ENCODE measurements at places on chromosomes 13 and 19. TPM values are rescaled to one million over a fixed set of nuclear protein-coding genes. Genes with fewer than 3 reads are reported as not detected.

Gene CYP2A6
- total RNA-seq, result not detected

Gene CCDC106
- 12.8 TPM for total RNA-seq

Gene ZNF223
- total RNA-seq, result 2.8 TPM

Gene CEACAM7
- total RNA-seq, result not detected

Gene DNAJC15
- total RNA-seq, result 0.11 TPM

Gene WDR87
- not detected for total RNA-seq
